ENCODE measurements at places on chromosomes 5 and 9. TPM values are rescaled to one million over a fixed set of nuclear protein-coding genes. Genes with fewer than 3 reads are reported as not detected.

DNA sequence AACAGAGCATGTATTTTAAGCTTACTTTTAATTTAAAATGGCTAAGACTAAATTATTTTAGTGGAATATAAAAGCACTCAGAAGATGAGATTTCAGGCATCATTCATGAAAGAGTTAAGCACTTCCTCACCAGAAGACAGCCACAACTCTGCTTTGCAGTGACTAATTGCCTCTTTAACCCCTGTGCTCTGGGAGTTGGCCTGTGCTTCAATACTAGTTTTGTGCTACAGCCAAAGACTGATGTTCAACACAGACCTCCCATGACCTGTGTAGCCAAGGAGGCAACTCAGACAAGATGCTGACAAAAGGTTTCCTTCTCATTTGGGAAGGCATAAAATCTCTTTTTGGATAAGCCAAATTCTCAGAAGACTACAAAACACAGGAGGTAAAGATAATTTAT, 353.5 kb downstream of the FBXL17 start:
- DNase-seq: no peak
- H3K27ac ChIP-seq: no peak overlapping the region
- H3K4me3 ChIP-seq: no peak overlapping the region
- H3K4me1 ChIP-seq: no peaks in the 10 kb centered on the region
- H3K27me3 ChIP-seq: no peaks in the 10 kb centered on the region
- no peaks in the 10 kb centered on the region for H3K36me3 ChIP-seq

GRCh38 chr5:65086234-65086890, 317.6 kb downstream of the CWC27 start:
- no peaks in the 10 kb centered on the region for H3K27me3 ChIP-seq
- H3K4me3 ChIP-seq: no peak overlapping the region
- DNase-seq: no peak
- H3K36me3 ChIP-seq: no peaks in the 10 kb centered on the region
- no peak overlapping the region for H3K27ac ChIP-seq

Gene PCDH1
- 47.2 TPM for total RNA-seq

Gene NR2F1-AS1
- 38.4 TPM for total RNA-seq

Gene BTNL3
- total RNA-seq: not detected

GRCh38 chr5:174329738-174330137, 284.2 kb downstream of the NSG2 start:
- no peak for DNase-seq
- no peaks in the 10 kb centered on the region for H3K4me1 ChIP-seq
- no peak overlapping the region for H3K27ac ChIP-seq
- H3K27me3 ChIP-seq: no peaks in the 10 kb centered on the region
- no peaks in the 10 kb centered on the region for H3K36me3 ChIP-seq
- H3K4me3 ChIP-seq: no peak overlapping the region

Gene PCDHA9
- total RNA-seq: 0.39 TPM

Gene ZBTB26
- total RNA-seq: 5.1 TPM

Gene KIAA0825
- 9.2 TPM for total RNA-seq

DNA sequence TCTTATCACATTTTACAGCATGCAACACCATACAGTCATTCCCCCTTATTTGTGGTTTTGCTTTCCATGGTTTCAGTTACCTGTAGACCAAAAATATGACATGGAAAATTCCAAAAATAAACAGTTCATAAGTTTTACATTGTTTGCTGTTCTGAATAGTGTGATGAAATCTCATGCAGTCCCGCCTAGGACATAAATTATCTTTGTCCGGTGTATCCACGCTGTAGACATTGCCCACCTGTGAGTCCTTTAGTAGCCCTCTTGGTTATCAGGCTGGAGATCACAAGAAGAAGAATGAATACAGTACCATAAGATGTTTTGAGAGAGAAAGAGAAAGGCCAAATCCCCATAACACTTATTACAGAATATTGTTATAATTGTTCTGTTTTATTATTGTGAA, 68.1 kb downstream of the SLC46A2 start:
- no peaks in the 10 kb centered on the region for H3K4me1 ChIP-seq
- no peaks in the 10 kb centered on the region for H3K36me3 ChIP-seq
- no peak for DNase-seq
- no peak overlapping the region for H3K27ac ChIP-seq
- no peak overlapping the region for H3K4me3 ChIP-seq

Gene CD74
- 1,049 TPM for total RNA-seq

Gene SPDL1
- total RNA-seq: 10.7 TPM

GRCh38 chr9:113579283-113580040, 115.9 kb downstream of the RGS3 start:
- H3K27me3 ChIP-seq: no peaks in the 10 kb centered on the region
- H3K4me3 ChIP-seq: no peak overlapping the region
- peak; percentile 26 for DNase-seq
- H3K36me3 ChIP-seq: no peaks in the 10 kb centered on the region

GRCh38 chr9:116000748-116001329, 152.8 kb upstream of the PAPPA start:
- no peaks in the 10 kb centered on the region for H3K27me3 ChIP-seq
- H3K4me3 ChIP-seq: no peak overlapping the region
- DNase-seq: no peak

GRCh38 chr5:31433229-31433628, 98.7 kb downstream of the DROSHA start:
- H3K27ac ChIP-seq: no peak overlapping the region
- no peak for DNase-seq
- peaks cover 63% of the 10 kb centered on the region for H3K36me3 ChIP-seq
- no peak overlapping the region for H3K4me3 ChIP-seq

DNA sequence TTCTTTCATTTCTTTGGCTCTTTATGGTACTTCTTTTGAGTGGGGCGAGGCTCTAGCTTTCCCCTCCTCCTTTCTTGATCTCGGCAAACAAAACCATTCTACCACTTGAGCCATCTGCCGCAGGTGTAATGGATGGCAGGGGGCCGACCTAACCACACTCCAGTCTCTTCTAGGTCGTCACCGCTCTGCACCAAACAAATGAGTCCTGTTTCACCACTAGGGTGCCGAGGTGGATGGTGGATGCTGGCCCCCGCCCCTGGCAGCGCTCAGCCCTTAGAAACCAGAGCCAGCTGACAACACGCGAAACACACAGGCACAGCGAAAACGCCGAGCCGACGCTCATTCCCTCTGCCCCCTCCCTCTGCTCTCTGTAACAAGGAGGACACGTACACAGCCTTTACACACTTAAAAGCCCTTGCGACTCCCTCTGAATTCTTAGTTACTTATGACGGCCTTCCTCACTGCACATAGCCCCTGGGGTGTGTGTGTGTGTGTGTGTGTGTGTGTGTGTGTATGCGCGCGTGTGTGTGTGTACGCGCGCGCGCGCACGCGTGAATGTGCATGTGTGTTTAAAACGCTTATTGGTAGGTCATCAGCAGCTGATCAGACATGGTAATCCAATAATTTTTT, 199.4 kb downstream of the MEF2C start:
- no peaks in the 10 kb centered on the region for H3K36me3 ChIP-seq
- H3K4me1 ChIP-seq: peaks cover 8% of the 10 kb centered on the region
- H3K4me3 ChIP-seq: no peak overlapping the region
- H3K27ac ChIP-seq: no peak overlapping the region
- DNase-seq: no peak

Gene QRFP
- total RNA-seq: not detected

- H3K4me3 ChIP-seq: no peak overlapping the region
- DNase-seq: no peak
- peaks cover 6% of the 10 kb centered on the region for H3K36me3 ChIP-seq
- H3K27me3 ChIP-seq: no peaks in the 10 kb centered on the region
Observed at GRCh38 chr5:129120158-129120581, 25.6 kb downstream of the ISOC1 start.

DNA sequence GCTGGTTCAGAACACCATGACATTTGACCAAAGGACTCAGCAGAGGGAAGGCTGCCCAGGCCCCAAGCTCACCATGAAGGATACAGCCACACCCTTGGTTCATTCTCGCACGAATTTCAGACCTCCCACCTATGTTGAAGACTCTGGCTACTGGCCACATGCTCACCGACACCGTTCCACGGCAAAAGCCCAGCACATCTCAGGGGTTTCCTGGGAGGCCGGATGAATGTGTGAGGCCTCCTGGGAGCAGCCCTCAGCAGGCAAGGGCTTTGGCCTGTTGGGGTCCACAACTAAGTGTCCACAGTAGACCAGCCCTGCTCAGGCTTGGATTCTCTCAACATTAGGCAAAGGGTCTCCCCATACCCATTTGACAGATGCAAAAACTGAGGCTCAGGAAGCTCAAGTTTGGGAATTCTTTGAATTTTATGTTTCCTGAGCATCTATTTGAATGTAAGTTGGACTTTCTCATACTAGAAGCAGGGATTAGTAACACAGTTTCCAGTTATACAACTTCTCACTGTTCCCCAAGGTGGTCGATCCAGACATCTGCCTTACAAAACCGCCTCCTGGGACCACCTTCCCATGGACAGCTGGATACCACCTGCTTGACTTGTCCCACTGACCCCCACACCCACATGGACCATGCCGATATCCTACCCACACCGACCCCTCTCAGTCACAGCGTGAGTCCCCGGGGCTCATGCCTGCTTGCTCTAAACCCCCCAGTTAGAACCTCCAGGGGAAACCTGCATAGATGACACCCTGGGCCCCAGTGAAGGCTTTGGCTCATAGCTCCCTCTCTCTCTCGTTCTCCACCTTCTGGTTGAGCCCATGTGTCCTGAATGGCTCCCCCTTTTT, 27.9 kb downstream of the CCT5 start:
- no peak overlapping the region for H3K4me3 ChIP-seq
- no peaks in the 10 kb centered on the region for H3K4me1 ChIP-seq
- peaks cover 19% of the 10 kb centered on the region for H3K36me3 ChIP-seq
- no peak for DNase-seq

Measured in tibial nerve (tissue), 4 donors.